ENCODE measurements at places on chromosomes 5 and 9.

- DNase-seq, result no peak
Observed at GRCh38 chr9:115758441-115758840, 395.1 kb upstream of the PAPPA start.

DNA sequence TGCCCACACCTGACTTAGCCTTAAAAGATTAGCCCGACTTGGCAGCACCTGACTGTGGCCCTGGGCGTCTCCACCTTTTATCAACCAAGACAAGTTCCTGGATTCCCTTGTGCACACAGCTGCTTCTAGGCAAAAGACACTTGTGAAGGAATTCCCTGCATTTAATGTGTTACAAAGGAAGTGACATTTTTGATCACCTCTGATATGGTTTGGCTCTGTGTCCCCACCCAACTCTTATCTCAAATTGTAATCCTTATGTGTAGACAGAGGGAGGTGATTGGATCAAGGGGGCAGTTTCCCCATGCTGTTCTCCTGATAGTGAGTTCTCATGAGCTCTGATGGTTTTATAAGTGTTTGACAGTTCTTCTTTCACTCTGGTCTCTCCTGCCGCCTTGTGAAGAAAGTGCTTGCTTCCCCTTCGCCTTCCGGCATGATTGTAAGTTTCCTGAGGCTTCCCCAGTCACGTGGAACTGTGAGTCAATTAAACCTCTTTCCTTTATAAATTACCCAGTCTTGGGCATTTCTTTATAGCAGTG, 2.6 kb upstream of the CPEB4 start:
- DNase-seq, result no peak

GRCh38 chr5:109318455-109319108, 91.2 kb downstream of the PJA2 start:
- no peak for DNase-seq

GRCh38 chr5:174424219-174425053, 299.9 kb upstream of the MSX2 start:
- peak; percentile 45 for DNase-seq

- DNase-seq, result no peak
Observed at GRCh38 chr9:105760053-105760452, 65.7 kb downstream of the TMEM38B start.

DNA sequence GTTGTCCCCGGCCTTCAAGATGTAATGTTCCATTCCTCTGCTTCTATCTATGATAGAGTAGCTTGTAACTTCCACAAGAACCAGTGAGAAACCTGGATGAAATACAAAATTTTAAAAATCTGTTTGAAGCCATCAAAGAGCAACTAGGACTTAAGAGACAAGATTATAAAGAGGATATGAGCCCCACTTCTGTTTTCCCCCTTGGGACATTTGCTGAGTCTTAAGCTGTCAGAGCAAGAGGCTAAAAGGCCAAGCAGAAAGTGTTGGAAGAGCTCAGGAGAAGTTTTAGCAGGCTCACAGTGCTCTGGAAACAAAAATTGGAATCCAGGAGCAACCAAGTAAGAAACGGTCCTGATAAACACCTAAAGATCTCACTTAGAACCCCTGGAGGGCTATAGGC, 76.1 kb downstream of the ADRB2 start:
- no peak for DNase-seq

- DNase-seq, result no peak
Observed at GRCh38 chr5:171745602-171746001, 40.0 kb upstream of the SMIM23 start.
